ENCODE measurements at places on chromosomes 5 and 9.
A peak's percentile ranks its signal among the peaks of the same experiment; 100 is the strongest.

DNA sequence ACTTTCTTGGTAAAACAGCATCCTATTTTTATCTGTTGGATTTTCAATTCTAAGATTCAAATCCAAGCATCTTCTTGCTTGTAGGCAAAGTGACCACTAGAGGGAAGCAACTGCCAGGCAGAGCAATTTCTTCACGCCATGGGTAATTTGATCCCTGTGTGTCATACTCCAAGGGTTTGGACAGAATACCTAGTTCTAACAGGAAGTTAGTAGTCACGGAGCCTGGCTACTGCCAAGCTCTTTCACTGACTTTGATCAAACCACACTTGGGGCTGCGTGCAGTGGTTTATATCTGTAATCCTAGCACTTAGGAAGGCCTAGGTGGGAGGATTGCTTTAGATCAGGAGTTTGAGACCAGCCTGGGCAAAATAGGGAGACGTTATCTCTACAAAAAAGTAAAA lies 473.6 kb upstream of the TNC start:
- DNase-seq, result peak; percentile 98

DNA sequence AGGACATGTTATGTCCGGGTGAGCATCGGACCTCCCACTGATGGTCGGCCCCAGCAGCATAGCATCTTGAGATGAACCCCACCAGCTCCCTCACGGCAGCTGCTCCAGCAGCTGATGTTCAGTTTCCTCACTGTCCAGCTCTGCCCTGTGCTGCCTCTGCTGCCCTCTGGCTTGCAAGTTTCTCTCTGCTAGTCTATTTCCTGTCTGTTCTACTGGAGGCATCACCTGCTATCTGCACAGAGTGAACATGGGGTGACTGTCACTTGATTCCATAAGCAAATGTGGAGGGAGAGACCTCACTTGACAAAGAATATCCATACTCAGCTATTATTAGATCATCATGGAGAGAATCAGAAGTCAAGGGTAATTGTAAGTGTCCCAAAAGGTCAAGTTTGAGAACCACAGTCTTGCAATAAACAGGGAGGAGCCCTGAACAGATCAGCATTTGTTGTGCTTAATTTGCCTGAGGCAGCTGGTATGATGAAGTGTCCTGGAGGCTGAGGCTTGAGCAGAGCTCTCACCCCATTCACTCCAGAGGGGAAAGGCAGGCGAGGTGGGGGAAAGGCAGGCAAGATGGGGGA lies 702.8 kb downstream of the SEMA5A start:
- DNase-seq, result peak; percentile 29

DNA sequence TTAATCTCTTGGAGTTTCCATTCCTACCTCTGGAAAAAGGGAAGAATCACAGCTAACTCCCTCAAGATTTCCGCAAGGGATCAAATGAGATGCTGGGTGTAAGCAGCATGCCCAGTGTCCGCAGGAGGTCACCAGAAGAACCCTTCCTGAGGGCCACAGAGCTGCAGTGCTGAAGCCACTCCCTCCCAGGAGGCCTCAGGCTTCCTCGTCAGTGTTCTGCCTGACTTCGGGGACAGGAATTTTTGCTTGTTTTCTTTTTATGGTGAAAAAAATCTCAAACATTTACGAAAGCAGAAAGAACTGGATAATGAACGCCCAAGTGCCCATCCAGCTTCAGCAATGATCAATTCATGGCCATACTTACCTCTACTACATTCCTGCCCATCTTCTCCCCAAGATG lies 183.0 kb downstream of the CDK5RAP2 start:
- DNase-seq, result no peak

GRCh38 chr9:71472400-71472799 lies 295.9 kb downstream of the CEMIP2 start:
- DNase-seq, result no peak

- DNase-seq, result peak; percentile 83
Measured at GRCh38 chr5:164353155-164353554, 847.7 kb downstream of the MAT2B start.
